Spleen (tissue), 13 donors: ENCODE measurements at places on chromosomes 2 and 18. TPM values are rescaled to one million over a fixed set of nuclear protein-coding genes. Genes with fewer than 3 reads are reported as not detected.

GRCh38 chr2:46142546-46143428 is 154.4 kb upstream of the EPAS1 start:
- peaks cover 22% of the 10 kb centered on the region for H3K4me1 ChIP-seq
- no peak overlapping the region for H3K4me3 ChIP-seq
- H3K27ac ChIP-seq = peak overlapping the region; percentile 5
- H3K27me3 ChIP-seq = no peaks in the 10 kb centered on the region

DNA sequence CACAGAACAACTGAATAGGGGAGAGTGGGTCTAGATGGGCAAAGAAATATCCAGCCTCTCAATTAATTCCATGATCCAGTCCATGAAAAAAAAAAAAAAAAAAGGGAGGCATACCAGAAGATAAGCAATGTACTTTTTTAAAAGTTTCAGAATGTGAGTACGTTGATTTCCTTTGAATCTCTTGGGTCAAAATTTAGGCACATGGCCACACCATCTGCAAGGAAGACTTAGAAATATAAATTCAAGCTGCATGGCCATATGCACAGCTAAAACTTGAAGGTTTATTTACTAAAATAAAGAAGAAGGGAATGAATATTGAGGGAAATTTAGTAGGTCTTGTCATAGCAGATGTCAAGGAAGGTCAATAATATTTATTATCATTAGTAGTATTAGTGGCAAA is 286.5 kb upstream of the CDH7 start:
- no peak for DNase-seq
- H3K27me3 ChIP-seq = no peaks in the 10 kb centered on the region
- H3K4me3 ChIP-seq = no peak overlapping the region
- H3K27ac ChIP-seq = no peak overlapping the region
- H3K36me3 ChIP-seq = no peaks in the 10 kb centered on the region

DNA sequence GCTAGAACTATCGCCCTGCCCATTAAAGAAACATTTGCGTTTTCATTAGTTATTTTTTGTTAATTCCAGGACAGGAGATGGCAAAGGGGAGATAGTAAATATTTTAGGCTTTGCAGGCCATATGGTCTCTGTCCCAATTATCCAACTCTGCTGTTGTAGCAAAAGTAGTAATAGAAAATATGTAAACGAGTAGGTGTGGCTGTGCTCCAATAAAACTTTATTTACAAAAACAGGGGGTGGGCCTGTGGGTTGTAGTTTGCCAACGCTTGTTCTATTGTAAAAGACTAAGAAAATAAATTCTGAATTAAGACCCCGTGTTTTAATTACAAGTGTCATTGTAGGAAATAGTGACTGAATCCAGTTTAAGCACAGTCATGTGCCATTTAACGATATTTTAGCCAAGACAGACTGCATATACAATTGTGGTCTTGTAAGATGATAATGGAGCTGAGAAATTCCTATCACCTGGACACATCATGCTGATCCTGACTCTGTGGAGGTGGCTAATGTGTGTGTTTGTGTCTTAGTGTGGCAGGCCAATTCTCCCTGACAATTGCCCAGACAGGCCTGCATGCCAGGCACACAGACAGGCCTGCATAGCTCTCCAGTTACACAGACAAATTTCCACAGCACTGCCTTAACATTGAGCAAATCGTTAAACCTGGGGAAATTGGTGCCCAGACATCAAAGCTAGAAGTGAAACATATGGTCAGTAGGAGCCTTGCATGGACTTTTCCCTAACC is 76.4 kb downstream of the SKA1 start:
- H3K27me3 ChIP-seq = no peaks in the 10 kb centered on the region
- DNase-seq = no peak
- no peaks in the 10 kb centered on the region for H3K36me3 ChIP-seq

DNA sequence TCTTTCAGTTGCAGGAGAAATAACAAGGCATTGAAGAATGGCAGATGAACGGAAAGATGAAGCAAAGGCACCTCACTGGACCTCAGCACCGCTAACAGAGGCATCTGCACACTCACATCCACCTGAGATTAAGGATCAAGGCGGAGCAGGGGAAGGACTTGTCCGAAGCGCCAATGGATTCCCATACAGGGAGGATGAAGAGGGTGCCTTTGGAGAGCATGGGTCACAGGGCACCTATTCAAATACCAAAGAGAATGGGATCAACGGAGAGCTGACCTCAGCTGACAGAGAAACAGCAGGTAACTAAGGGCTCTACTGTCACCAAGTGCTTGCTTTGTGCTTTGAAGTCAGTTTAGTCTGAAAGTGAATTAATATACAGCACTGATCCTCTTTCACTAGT is 118.5 kb upstream of the UNC80 start:
- no peaks in the 10 kb centered on the region for H3K36me3 ChIP-seq
- H3K27me3 ChIP-seq = no peaks in the 10 kb centered on the region
- H3K4me1 ChIP-seq = no peaks in the 10 kb centered on the region

- H3K36me3 ChIP-seq = no peaks in the 10 kb centered on the region
- H3K4me1 ChIP-seq = no peaks in the 10 kb centered on the region
- H3K27me3 ChIP-seq = no peaks in the 10 kb centered on the region
- no peak for DNase-seq
These were observed 105.5 kb downstream of the GCA start for GRCh38 chr2:162449471-162449870.

GRCh38 chr2:5076599-5076998 is 615.6 kb upstream of the SOX11 start:
- no peaks in the 10 kb centered on the region for H3K36me3 ChIP-seq
- H3K4me3 ChIP-seq = no peak overlapping the region
- H3K27me3 ChIP-seq = no peaks in the 10 kb centered on the region
- H3K27ac ChIP-seq = no peak overlapping the region
- no peaks in the 10 kb centered on the region for H3K4me1 ChIP-seq

DNA sequence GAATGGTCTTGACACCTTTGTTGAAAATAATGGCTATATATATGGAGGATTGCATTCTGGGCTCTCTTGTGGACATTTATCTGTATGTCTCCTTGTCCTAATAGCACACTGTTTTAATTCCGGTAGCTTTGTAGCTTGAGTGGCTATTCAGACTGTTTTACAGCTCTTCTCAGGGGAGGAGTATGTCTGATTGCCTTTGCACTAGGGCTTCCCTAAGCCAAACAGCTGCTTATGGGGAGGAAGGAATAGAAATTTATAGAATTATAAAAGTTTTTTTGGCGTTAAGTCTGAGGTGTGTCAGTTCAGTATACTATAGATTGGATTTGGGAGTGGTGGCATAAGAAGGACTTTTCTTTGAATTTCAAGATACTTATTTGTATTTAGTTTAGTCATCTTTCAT is 12.6 kb downstream of the SEH1L start:
- H3K4me3 ChIP-seq = no peak overlapping the region
- DNase-seq = no peak
- H3K27me3 ChIP-seq = no peaks in the 10 kb centered on the region
- H3K27ac ChIP-seq = no peak overlapping the region

- no peak for DNase-seq
- H3K4me3 ChIP-seq = no peak overlapping the region
- no peaks in the 10 kb centered on the region for H3K4me1 ChIP-seq
- H3K27ac ChIP-seq = no peak overlapping the region
- no peaks in the 10 kb centered on the region for H3K36me3 ChIP-seq
These were observed 349.1 kb upstream of the MAP2 start for GRCh38 chr2:209074711-209075110.

- H3K36me3 ChIP-seq = no peaks in the 10 kb centered on the region
- H3K4me1 ChIP-seq = no peaks in the 10 kb centered on the region
- no peak overlapping the region for H3K27ac ChIP-seq
- no peaks in the 10 kb centered on the region for H3K27me3 ChIP-seq
- no peak for DNase-seq
- no peak overlapping the region for H3K4me3 ChIP-seq
These were observed 1337.2 kb upstream of the NXPH2 start for GRCh38 chr2:140117386-140117785.

- no peak overlapping the region for H3K27ac ChIP-seq
- no peaks in the 10 kb centered on the region for H3K27me3 ChIP-seq
- peaks cover 42% of the 10 kb centered on the region for H3K36me3 ChIP-seq
- DNase-seq = no peak
- no peaks in the 10 kb centered on the region for H3K4me1 ChIP-seq
These were observed 149.2 kb downstream of the PLEKHA3 start for GRCh38 chr2:178629463-178629862.

GRCh38 chr18:8799596-8800441 is 94.5 kb downstream of the MTCL1 start:
- no peaks in the 10 kb centered on the region for H3K27me3 ChIP-seq
- no peak overlapping the region for H3K27ac ChIP-seq
- no peaks in the 10 kb centered on the region for H3K36me3 ChIP-seq
- no peak overlapping the region for H3K4me3 ChIP-seq

GRCh38 chr2:47784352-47784851 is 1.5 kb downstream of the MSH6 start:
- H3K27me3 ChIP-seq = no peaks in the 10 kb centered on the region
- H3K4me1 ChIP-seq = peaks cover 51% of the 10 kb centered on the region
- peak overlapping the region; percentile 91 for H3K4me3 ChIP-seq

DNA sequence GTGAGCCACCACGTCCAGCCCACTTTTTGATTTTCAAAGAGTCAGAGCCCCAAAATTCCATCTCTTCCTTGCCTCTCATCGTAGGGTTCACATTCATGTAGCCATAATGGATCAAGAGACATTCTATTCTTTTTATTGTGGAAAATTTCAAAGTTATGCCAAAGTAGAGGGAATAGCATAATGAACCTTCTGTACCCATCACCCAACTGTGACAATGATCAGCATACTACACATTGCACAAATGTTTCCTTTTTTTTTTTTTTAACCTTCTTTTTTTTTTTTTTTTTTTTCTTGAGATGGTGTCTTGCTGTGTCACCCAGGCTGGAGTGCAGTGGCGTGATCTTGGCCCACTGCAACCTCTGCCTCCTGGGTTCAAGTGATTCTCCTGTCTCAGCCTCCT is 162.4 kb downstream of the EML6 start:
- no peak for DNase-seq
- no peaks in the 10 kb centered on the region for H3K4me1 ChIP-seq
- H3K36me3 ChIP-seq = no peaks in the 10 kb centered on the region
- no peak overlapping the region for H3K4me3 ChIP-seq

GRCh38 chr2:21727101-21727500 is 603.3 kb downstream of the TDRD15 start:
- DNase-seq = no peak
- no peaks in the 10 kb centered on the region for H3K4me1 ChIP-seq
- H3K27me3 ChIP-seq = no peaks in the 10 kb centered on the region

DNA sequence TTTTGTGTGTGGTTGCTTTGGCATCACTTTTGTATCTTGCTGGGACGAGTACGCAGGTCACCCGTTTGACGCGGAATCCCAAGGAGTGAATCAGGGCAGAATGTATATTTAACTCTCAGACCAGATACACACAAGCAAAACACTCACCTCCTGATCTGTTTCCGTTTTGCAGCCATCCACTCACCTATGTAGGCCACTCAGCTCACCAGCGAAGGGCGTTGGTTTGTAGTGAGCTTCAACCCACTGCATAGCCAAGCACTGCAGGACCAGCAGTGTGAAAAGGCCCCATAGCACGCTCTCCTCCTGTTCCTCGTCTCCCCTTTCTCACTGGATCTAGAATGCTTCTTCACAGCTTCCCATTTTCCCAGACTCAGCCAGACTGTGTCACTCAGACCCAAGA is 58.3 kb downstream of the ZNF532 start:
- H3K27ac ChIP-seq = no peak overlapping the region
- no peak for DNase-seq
- no peaks in the 10 kb centered on the region for H3K4me1 ChIP-seq
- H3K36me3 ChIP-seq = peaks cover 19% of the 10 kb centered on the region

Gene ERBB4
- 0.86 TPM for total RNA-seq

Gene GLI2
- total RNA-seq = 2.4 TPM

Gene GPR55
- total RNA-seq = 2.8 TPM

Gene PLGLB1
- 7.3 TPM for total RNA-seq

Gene NCKAP1
- total RNA-seq = 40.1 TPM

Gene SNTG2
- 19.5 TPM for total RNA-seq

Gene CRYGC
- not detected for total RNA-seq

Gene RESP18
- not detected for total RNA-seq
